ENCODE measurements at places on chromosomes 12 and 14.

DNA sequence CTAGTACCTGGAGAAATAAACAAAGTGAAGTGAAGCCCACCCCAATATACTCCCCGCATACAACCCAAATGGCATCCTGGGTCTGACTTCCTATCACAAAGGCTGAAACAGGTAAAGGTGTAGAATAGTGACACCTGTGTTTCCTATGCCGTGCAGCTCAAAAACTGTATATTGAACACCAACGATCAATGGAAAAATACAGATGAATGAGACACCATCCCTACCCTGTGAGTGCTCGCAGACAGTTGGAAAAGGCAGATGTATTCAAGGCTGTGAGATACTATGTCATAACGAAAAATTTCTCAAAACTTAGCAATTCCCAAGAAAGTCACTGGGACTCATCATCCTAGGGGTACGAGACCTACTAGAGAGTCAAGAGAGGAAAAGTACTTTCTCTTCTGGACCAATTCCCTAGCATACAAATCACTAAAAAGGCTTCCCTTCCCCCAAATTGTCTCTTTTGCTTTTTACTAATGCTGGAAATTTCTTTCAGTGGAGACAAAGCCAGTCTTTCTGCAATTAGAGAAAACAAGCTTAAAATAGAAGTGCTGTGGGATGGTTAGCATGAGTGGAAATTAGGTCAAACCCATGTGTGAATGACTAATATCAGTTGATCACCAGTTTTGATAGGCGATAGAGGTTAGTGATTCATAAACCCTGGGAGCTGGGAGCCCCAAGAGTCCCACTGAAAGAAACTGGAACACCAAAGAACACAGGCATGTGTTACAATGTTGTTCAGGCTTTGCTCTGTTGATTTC lies 249.7 kb downstream of the SPTSSA start:
- DNase-seq, result no peak

DNA sequence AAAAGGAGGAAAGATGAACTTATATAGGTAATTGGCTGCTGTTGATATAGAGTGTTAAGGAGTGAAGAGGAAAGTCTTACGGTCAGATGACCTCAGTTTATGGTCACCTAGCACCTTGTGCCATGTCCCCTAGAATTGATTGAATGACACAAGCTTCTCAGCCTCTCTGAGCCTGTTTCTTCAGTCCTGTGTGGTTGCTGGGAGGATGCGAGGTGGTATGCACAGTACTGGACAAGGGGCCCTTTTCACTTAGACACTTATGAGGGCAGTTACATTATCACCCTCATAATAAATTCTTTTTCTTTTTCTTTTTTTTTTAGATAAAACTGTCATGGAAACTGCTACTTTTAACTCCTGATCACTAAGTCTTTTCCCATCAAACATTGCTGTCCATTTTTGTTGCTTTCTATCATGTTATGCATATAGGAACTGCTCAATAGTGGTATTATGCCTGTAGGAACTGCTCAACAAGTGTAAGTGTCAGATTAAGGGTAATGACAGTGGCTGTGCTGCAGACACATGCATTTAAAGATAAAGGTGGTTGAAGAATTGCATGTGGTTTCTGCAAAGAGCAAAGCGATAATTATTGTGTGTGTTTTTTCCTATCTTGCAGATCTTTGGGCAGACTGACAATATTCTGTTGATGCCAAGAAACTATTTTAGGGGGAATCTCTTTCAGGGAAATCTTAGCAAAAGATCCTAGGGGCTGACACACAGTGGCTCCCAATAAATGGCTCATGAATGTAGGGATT lies 11.6 kb downstream of the ANO6 start:
- no peak for DNase-seq

- DNase-seq, result no peak
These were observed 15.5 kb downstream of the SUDS3 start for GRCh38 chr12:118391836-118392235.

DNA sequence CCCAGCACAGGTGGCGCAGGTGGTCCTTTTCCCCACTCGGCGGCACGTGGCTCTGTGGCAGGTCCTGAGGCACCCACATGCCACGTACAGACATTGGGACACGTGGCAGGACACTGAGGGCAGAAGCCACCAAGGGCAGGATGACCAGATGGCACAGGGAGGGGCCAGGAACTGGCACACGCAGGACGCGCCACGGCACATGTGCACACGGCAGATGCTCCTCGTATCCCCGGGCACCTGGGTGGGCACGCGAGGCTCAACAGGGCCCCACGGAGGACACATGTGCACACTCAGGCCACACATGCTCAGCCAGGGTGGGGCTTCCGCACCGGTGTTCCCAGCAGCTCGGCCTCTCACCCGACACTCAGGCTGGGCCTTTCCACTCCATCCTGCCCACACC lies 52.0 kb downstream of the FBRSL1 start:
- no peak for DNase-seq

GRCh38 chr14:103057028-103057371 lies 349 bp downstream of the CDC42BPB start:
- no peak for DNase-seq

DNA sequence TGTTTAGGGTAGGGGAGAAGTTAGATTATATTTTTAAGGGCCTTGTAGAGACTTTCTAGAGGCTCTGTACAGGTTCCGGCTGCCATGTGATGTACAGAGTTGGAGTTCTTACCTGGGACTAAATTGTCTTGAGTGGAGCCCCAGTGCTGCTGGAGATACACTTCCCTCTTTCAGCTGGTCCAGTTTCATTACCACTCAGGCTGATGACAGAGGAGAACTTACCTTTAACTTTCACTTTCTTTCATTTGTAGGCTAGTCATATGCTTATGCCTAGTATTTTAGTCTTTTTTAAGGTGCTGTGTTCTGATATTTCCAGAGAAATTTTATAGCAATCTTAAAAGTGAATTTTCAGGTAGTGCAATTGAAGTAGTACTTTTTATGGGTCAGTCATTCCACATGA lies 117.3 kb downstream of the ERC1 start:
- DNase-seq, result no peak

DNA sequence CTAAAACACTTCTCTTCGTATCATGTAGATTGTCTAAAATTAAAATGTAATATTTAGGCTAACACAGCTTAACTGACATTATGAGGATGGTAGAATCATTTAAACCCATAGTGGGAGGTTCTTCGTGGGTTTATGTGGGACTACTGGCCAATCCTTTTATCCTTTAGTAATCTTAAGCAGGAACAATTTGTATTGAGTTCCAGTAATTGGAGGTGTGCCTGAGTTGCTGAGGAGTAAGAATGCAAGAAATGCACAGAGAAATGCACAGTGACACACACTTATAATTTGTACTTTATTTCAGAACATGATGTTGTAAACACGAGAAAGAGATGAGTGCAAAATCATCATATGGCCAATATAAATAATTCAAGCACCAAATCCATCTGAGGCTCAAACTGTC lies 22.3 kb downstream of the OTOGL start:
- no peak for DNase-seq
